ENCODE measurements at places on chromosomes 13 and 19. TPM values are rescaled to one million over a fixed set of nuclear protein-coding genes. Genes with fewer than 3 reads are reported as not detected.

COL4A2 gene
- total RNA-seq, result 171 TPM

GRCh38 chr19:56838024-56838908 lies 2.3 kb downstream of the PEG3 start:
- H3K4me3 ChIP-seq, result peak overlapping the region; percentile 77
- peak; percentile 91 for DNase-seq
- H3K27me3 ChIP-seq, result no peaks in the 10 kb centered on the region
- peaks cover 16% of the 10 kb centered on the region for H3K4me1 ChIP-seq

DNA sequence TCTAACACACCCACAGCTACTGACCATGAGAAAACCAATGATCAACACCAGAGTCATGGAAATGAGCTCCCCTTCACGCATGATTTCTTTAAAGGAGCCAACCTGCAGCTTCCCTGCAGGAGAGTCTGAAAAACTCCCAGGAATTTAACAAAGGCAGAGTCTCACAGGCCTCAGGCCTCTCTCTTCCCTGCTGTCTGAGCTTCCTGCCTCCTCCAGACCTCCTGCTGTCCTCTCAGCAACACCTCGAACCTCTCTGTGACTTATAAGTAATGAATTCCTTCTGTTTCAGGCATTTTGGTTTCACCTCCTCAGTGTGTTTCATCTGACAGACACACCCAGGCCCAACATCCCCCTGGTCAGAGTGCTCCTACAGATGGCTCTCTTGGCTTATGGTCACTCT lies 1044.4 kb downstream of the UQCRFS1 start:
- no peak overlapping the region for H3K27ac ChIP-seq
- no peak for DNase-seq
- no peak overlapping the region for H3K4me3 ChIP-seq
- H3K36me3 ChIP-seq, result no peaks in the 10 kb centered on the region

DNA sequence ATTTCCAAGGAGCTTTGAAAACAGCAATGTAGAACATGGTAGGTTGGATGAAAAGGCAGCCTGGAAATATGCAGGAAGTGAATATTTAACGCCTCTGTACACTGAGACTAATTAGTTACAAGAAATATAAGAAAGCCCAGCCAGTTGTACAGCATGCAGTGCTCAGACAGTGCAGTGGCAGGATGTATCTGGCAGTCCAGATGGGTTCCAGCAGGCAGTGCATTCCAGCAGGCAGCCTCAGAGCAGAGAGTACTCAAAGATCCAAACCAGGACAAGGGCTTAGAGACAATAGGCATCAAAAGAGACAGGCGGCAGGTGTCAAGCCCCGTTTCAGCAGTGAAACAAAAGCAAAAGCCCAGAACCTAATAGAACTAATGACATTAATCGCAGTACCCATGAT lies 2776.3 kb downstream of the PCDH9 start:
- H3K4me3 ChIP-seq, result no peak overlapping the region
- peak; percentile 9 for DNase-seq
- H3K27me3 ChIP-seq, result no peaks in the 10 kb centered on the region
- H3K36me3 ChIP-seq, result no peaks in the 10 kb centered on the region

ZNF565 gene
- total RNA-seq, result 12.1 TPM

C1QTNF9 gene
- total RNA-seq, result 0.20 TPM

- H3K4me1 ChIP-seq, result no peaks in the 10 kb centered on the region
- H3K27ac ChIP-seq, result no peak overlapping the region
- H3K4me3 ChIP-seq, result no peak overlapping the region
- DNase-seq, result no peak
- no peaks in the 10 kb centered on the region for H3K36me3 ChIP-seq
Measured at GRCh38 chr13:62556978-62557377, 1141.3 kb upstream of the PCDH20 start.
